ENCODE measurements at places on chromosomes 1 and 21. TPM values are rescaled to one million over a fixed set of nuclear protein-coding genes. Genes with fewer than 3 reads are reported as not detected.

GRCh38 chr1:243420946-243421685, 165.3 kb downstream of the SDCCAG8 start:
- no peak for DNase-seq

DNA sequence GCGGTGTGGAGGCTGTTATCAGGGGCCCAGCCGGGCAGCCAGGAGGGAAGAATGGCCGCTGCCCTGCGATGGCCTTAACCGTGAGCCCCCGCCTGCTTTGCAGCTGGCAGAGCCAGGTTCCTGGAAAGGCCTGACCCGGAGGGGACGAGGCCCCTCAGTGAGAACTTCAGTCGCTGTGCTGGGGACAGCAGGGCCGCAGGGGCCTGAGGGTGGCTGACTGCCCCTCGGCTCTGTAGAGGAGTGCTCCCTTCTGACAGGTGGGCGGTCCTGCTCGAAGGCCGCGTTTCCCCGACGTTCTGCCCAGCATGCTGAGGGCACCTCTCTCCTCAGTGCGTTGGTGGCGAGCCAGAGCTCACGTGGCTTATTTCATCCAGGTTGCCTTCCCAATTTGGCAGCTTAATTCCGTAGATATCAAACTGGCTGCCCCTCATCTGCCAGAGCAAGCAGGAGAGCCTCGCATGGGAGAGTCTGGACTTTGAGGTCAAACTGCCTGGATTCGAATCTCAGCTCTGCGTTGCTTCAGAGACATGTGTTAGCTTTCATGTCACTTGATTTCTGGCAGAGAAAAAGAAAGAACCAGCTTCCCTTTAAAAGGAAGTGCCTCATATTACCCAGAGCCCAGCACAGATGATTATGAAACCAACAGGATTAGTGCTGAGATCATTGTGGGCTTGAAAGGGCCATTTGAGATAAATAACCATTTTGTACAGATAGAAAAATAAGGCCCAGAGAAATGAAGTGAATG, 239.8 kb downstream of the SDCCAG8 start:
- DNase-seq = no peak

RCC1 gene
- 15.8 TPM for total RNA-seq

GSTM5 gene
- total RNA-seq = 12.3 TPM

CRYBG2 gene
- total RNA-seq = 15.4 TPM

TMEM82 gene
- not detected for total RNA-seq

All from skin of body (tissue), 3 donors.